ENCODE measurements at places on chromosomes 16 and 17.
A peak's percentile ranks its signal among the peaks of the same experiment; 100 is the strongest.

DNA sequence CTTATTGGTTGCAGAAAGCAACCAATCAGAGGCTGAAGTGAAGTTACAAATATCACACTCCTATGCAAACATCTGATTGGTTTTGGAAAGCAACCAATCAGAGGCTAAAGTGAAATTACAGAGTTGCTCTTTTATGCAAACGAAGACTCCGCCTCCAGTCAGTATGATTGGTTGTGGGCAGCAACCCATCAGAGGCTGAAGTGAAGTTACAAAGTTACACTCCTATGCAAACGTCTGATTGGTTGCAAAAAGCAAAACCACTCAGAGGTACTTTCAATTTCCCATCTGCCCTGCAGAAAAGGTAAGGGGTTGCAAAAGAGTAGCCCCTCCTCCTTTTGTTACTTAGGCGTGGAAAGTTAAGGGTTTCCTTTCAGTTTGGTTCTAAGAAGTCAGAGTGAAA is 697.3 kb downstream of the MAF start:
- no peak for DNase-seq

- no peak for DNase-seq
These were observed 13.7 kb downstream of the DNAH17 start for GRCh38 chr17:78563189-78564145.

GRCh38 chr16:11431915-11432465 is 86.7 kb downstream of the RMI2 start:
- no peak for DNase-seq

DNA sequence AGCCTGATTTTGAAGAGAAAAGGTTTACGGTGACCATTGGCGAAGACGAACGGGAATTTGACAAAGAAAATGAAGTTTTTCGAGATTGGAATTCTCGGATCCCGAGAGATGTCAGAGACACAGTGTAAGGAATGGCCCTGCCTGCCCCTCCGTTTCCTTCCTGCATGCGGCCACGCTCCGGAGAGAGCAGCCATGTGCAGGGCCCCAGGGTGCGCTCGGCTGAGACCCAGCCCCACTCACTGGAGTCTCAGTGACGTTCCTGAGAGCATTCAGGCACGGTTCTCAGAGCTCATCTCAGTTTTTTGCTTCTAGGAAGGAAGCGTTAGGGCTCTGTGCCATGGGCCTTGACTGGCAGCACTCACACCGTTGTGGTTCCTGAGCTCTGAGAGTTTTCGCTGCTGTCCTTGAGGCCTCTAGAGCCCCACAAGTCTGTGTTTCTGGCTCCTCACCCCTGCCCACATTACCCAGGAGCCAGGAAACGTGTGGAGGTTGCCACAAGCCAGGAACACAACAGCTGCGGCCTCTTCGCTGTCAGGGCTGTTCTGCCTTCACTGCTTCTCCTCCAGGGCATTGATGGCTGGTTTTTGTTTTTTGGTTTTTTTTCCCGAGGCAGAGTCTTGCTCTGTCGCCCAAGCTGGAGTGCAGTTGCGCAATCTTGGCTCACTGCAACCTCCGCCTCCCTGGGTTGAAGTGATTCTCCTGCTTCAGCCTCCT is 29.8 kb downstream of the ZC3H18 start:
- no peak for DNase-seq

DNA sequence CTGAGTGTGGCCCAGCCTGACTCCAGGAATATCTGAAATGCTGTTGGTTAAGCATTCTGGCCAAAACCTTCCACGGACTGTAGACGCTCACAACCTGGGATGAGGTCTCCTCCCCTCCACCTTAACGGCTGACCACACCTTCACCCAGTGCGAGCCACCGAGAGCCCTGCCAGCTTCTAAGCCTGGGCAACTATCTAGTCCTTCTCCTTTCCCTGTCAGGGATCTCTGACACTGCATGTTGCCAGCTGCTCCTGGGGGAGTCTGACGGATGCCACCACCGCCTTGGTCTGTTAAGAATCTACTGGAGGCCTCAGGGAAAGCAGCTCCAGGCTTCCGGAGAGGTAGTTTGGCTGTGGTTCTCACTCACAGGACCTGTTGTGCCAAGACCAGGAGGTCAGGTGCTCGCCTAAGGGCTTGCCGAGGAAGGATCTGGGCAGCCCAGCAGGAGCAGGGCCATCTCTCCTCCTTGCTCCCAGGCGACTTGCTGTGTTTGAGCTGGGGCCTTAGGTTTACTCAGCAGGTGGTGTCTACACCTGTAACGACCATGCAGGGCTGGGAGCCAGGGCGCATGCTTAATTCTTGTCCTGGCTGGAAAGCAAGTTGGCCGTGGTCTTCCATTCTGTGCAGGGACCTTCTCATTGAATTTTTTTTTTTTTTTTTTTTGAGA is 111.8 kb downstream of the NTN1 start:
- DNase-seq, result no peak

GRCh38 chr16:66483689-66484452 is 56.8 kb downstream of the BEAN1 start:
- DNase-seq, result no peak

DNA sequence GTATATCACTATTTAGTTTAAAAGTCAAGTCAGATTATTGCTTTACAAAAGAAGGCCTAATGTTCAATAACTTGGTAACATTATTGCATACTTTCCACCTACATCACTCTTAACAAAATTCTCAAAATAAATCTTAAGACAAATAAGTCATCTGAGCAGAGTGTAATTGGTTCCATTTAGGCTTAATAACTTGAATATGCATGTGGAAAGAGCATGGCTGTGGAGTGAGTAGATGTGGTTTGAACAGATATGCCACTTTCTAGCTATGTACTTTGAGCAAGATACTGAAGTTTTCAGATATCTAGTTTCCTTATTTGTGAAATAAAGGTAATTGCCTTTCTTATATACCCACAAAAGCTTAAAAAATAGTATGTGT is 6.7 kb upstream of the EVI2A start:
- DNase-seq, result peak; percentile 51

- DNase-seq, result no peak
These were observed 13.5 kb downstream of the SPPL2C start for GRCh38 chr17:45857977-45858708.

GRCh38 chr17:28756049-28756804 is 12.4 kb downstream of the TRAF4 start:
- DNase-seq, result no peak

GRCh38 chr16:56789360-56789759 is 59.4 kb downstream of the NUP93 start:
- no peak for DNase-seq

DNA sequence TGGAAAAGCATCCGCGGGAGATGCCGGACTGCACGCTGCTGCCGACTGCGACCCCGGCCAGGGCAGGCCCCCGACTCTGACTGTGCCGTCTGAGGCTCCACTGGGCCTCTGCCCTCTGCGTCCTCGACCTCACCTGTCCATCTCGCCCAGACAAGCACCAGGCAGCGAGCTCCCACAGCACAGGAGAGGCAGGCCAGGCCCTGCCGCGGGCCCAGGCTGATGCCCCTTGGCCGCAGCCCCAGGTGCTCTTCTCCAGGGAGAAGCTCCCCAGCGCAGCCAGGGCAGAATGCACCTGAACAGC is 98.1 kb upstream of the DNAH17 start:
- no peak for DNase-seq

DNA sequence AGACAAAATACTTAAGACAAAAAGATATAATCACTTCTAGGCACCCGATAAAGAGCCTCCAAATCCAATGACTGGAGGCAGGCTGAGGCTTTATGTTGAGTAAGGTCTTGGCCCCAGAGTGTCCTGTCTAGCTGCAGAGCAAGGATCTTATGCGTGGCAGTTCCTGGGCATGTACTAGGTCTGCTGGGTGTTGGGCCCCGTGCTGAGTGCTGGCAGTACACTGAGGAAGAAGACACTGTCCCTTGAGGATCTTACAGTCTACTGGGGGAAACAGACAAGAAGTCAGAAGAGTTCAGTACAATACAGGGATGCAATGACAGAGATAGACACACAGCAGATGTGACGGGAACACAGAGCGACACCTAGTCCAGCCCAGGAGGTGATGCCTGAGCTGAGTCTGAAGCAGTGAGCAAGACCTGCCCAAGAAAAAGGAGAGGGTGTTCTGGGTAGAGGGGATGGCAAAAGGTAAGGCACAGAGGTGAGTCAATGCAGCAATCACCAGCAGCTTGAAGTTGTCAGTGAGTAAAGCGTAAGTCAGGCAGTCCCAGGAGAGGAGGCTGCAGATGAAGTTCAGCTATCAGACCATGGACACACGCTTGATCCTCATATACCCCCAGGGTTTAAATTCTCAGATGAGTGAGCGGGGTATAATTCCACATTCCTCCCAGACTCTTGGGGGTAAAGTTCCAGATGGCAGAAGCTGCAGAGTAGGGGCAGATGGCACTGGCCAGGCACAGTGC is 18.1 kb downstream of the MAP3K14 start:
- DNase-seq, result no peak

DNA sequence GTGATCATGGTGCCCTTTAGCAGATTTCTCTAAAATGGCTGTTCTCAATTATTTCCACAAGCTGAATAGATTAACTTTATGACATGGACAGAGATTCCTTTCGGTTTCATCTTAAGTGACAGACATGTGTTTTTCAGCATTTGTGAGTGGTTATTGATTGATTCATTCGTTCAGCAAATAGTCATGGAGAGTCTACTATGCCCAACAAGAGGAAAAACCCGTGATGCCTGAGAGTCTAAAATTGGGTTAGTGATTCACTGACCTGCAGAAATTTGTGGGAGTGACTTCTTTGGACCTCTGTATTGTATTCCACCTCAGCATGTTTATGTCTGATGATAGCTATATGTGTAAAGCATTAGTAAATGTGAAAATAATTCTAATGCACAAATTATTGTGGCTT is 28.0 kb upstream of the DUSP14 start:
- no peak for DNase-seq

DNA sequence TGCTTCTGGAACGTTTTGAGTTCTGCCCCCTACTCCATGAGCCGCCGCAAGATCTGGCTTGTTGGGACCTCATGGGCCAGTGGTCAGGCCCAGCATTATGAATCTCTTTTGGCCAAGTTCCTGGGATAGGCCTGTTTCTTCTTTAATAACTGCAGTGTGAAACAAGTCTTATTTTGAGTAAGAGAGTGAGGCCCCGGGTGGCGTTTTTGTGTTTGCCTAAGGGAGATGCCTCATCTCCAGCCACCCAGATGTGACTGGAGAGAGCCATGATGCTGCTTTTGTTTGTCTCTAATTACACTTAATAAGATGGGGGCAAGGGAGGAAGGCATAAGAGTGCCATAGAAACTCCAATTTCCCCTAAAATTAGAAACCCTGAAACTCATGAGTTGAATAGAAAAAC is 39.8 kb downstream of the KSR1 start:
- no peak for DNase-seq

DNA sequence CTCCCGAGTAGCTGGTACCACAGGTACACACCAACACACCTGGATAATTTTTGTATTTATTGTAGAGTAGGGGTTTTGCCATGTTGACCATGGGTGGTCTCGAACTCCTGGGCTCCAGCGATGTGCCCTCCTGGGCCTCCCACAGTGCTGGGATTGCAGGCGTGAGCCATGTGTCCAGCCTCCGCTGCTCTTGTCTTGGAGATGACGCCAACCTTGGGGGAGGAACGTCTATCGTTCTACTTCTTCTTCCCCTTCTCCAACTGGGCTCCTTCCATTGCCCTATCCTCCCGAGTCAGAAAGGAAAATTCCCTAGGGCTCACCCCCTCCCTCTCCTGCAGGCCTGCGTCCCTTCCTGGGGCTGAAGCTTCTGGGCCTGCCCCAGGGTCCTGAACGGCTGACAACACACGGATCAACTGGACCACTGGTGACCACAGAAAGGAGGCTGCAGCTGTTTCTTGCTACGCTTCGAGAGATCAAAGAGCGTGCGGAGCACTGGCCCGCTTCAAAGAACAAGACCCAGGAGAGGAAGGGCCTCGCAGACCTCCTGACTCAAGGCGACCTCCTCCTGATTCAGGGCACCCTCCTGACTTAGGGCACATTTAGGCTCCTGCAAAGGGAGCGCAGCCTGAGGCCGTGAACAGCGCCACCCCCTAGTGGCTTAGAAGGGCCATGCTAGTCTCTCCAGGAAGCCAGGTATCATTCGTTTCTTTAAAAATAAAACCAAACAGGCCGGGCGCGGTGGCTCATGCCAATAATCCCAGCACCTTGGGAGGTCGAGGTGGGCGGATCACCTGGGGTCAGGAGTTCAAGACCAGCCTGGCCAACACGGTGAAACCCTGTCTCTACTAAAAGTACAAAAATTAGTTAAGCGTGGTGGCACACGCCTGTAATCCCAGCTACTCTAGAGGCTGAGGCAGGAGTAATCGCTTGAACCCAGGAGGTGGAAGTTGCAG is 48.5 kb upstream of the HELZ start:
- no peak for DNase-seq

- DNase-seq, result no peak
These were observed 28.3 kb upstream of the PABPN1L start for GRCh38 chr16:88894681-88895300.

DNA sequence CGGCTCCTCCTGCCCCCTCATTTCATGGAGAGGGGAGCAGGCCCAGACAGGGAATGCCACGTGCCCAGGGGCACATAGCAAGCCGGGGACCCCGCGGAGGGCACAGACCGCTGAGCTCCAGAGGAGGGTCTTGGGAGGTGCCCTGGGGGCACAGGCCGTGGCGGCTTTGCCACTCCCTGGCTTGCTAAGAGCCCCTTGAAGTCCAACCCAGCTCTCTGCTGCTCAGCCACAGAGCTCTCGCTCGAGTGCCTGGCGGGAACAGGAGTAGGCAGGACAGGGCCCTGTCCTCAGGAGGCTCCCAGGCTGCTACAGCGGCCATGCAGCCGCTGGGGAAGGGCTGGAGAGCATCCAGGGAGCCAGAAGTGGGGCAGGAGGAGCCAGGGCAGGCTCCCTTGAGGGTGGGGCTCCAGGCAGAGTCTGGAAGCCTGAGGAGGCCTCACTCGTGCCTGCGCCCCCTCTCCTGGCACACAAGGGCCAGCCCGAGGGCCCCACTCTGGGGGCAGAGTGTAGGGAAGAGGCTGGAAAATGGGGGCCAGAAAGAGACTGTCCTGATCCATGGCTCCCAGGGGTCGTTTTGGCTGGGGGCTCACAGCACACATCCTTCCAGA is 4.4 kb upstream of the RAB26 start:
- DNase-seq, result no peak

DNA sequence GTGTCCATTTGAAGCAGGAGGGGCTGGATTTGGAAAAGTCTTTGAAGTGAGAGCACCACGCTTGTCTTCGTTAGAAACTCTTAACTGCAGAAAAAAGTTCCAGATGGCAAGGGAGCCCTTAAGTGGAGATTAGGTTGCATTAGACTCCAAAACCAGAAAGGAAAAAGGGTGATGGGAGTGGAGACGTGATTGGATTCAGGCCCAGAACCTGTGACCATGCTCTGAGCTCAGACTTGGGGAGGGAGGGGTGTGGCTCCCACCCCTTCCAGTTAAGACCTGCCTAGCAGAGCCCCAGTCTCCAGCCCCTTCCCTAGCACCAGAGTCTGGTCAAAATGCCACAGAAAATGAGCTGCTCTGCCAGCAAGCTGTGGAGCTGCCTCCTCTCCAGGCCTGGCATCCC is 6.4 kb upstream of the LGALS9 start:
- no peak for DNase-seq
